A549 (cell line): ENCODE measurements at places on chromosomes 12 and 14. TPM values are rescaled to one million over a fixed set of nuclear protein-coding genes. Genes with fewer than 3 reads are reported as not detected.

Gene KERA
- polyA plus RNA-seq: not detected in 3 replicates

Gene MYF5
- polyA plus RNA-seq: not detected in 3 replicates

Gene CLEC6A
- not detected in 3 replicates for polyA plus RNA-seq

DNA sequence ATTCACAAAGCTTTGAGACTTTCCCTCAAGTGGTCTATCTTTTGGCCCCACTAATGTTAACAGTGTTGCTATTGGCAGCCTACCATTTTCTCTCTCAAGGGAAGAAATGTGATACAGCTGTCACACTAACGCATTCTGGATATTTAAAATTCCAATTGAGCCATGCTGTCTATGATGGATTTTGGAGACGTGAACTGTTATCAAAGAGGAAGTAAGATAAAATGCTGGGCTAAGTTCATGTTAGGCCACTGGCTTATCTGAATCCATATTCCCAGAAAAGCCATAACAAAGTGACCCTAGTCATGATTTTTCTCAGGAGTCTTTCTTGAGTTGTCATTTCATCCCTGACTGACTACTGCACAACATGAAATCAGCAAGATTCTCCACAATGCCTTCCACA lies 200.2 kb downstream of the PHLDA1 start:
- DNase-seq: no peak

Gene SLC25A29
- 11.2 to 15.4 TPM (median 15.1 TPM) in 3 replicates for polyA plus RNA-seq

Gene LRP1-AS
- polyA plus RNA-seq: not detected in 3 replicates

DNA sequence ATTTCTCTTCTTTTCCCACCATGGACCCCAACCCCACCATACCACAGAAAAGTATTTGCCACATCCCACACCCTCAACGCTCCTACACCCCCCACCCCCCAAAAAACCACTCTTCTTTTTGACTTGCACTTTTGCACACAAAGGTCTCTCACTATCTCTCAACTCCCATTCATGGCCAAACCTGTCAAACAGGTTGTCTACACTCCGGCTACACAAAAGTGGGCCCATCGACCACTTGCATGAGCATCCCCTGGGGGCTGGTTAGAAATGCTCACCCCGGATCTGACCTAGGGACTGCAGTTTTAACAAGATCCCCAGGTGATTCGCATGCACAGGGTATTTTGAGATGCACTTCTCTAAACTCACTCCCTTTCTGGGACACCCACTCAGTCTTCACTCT lies 248.2 kb downstream of the DPF3 start:
- no peak for DNase-seq

GRCh38 chr14:93024493-93024892 lies 91.2 kb downstream of the ITPK1 start:
- DNase-seq: no peak
